Femur (tissue), 1 donor: ENCODE measurements at places on chromosomes 6 and 20.

- DNase-seq: no peak
Measured at GRCh38 chr6:90456001-90456400, 130.9 kb downstream of the MAP3K7 start.

DNA sequence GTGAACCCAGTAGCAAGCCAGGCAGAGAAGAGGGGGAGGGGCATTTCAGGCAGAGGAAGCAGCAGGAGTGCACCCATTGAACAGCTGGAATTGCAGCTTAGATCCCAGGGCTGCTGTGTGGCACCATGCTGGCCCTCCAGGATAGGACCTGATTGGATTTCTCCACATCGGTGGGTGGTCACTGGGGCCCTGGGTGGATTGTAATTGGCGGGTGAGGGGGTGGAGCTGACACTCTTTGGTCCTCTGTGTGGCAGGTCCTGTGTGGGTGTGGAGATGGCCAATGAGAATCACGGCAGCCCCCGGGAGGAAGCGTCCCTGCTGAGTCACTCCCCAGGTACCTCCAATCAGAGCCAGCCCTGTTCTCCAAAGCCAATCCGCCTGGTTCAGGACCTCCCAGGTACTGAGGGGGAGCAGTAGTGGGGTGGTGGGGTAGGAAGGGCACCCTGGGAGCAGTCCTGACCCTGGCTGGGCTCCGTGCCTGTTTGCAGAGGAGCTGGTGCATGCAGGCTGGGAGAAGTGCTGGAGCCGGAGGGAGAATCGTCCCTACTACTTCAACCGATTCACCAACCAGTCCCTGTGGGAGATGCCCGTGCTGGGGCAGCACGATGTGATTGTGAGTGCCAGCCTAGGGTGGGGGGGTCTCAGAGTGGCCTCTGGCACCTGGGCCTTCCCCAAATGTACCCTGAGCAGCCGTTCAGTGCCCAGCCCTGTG is 4.4 kb downstream of the PCIF1 start:
- no peak for DNase-seq

DNA sequence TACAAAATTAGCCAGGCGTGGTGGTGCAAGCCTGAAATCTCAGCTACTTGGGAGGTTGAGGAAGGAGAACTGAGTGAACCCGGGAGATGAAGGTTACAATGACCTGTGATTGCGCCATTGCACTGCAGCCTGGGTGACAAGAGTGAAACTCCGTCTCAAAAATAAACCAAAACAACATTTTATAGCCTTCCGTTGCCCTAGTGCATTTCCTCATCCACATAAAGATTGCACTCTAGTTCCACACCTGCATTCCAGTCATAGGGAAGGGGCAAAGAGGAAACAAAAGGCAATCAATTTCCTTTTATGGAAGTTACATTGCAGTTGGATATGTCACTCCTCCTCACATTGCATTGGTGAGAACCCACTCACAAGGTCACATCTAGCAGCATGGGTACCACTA is 182.7 kb upstream of the ARG1 start:
- DNase-seq: no peak

DNA sequence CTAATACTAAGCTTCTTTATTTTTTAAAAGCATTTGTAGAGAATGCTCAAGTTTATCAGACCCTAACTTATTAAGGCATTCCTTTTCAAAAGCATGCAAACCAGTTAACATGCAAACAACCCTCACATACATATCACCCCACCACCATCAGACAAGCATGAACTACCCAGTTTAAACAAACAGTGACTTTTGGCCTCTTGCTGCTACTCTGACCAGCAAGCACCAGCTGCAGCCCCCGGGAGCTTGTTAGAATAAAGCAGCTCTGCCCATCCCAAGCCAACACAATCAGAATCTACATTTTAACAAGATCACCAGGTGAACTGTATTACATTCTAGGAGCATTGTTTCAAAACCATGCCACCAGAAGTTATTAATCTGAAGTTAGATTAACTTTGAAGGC is 5.9 kb upstream of the NUP153 start:
- no peak for DNase-seq

DNA sequence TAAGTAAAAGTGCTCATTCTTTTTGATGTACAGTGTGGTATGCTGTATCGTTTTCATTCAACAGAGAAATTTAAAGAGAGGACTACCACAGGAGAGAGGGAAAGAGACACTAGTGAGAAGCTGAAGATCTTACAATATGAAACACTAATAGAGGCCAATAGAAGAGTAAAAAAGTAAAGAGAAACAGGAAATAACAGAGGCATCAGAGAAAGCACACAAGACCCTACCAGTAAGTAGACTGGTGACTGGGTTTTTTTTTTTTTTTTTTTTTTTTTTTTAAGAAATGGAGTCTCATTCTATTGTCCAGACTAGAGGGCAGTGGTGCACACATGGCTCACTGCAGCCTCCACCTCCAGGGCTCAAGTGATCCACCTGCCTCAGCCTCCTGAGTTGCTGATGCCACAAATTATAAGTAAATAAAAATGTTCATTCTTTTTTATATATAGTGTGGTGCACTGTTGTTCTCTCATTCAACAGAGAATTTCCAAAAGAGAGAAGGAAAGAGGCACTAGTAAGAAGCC is 18.8 kb downstream of the ELOVL4 start:
- DNase-seq: no peak

DNA sequence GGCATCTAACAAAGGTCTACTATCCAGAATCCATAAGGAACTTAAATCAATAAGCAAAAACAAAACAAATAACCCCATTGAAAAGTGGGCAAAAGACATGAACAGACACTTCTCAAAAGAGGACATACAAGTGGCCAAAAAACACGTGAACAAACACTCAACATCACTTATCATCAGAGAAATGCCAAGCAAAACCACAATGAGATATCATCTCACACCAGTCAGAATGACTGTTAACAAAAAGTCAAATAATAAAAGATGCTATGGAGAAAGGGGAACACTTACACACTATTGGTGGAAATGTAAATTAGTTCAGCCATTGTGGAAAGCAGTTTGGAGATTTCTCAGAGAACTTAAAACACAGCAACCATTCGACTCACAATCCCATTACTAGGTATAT is 19.4 kb upstream of the VNN1 start:
- DNase-seq: no peak

DNA sequence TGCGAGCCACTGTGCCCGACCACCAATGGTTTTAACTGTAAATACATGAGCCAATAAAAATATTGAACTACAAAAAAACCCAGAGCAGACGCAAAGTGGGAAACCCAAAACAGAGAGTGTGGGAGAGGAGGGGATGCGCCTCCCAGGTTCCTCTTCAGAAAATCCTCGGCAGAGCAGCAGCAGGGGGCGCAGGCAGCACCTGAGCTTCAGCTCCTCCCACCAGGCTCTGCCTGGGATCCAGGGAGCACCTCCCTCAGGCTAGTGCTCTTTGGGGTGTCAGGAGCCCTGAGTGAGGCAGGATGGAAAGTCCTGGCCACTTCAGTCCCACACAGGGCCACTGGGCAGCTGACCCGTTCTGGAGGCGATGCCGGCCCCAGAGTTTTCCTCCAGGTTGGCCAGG is 536.9 kb upstream of the CDH4 start:
- no peak for DNase-seq

GRCh38 chr20:58706150-58706892 is 13.7 kb downstream of the NPEPL1 start:
- peak; percentile 19 for DNase-seq

- DNase-seq: no peak
Measured at GRCh38 chr6:45116714-45117410, 211.3 kb upstream of the RUNX2 start.

DNA sequence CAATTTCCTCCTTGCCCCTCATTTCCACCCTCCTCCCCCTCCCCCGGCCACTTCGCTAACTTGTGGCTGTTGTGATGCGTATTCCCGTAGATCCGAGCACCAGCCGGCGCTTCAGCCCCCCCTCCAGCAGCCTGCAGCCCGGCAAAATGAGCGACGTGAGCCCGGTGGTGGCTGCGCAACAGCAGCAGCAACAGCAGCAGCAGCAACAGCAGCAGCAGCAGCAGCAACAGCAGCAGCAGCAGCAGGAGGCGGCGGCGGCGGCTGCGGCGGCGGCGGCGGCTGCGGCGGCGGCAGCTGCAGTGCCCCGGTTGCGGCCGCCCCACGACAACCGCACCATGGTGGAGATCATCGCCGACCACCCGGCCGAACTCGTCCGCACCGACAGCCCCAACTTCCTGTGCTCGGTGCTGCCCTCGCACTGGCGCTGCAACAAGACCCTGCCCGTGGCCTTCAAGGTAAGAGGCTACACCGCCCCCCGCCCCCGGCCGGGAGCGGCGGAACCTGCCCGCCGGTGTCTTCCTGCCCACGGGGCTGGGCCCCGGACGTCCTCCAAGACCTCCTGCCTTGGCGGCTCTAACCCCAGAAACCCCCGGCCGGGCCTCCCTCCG is 44.9 kb upstream of the SUPT3H start:
- DNase-seq: peak; percentile 61

GRCh38 chr20:64062596-64063388 is at the start of gene TCEA2:
Gene TCEA2 (plus strand): TSS chr20:64063198. CDS start chr20:64063313, 115 bp downstream.
- peak; percentile 98 for DNase-seq
